CD4-positive, alpha-beta T cell treated with Interleukin-15 for 4 hours (primary cell): ENCODE measurements at places on chromosomes 7 and 10.

DNA sequence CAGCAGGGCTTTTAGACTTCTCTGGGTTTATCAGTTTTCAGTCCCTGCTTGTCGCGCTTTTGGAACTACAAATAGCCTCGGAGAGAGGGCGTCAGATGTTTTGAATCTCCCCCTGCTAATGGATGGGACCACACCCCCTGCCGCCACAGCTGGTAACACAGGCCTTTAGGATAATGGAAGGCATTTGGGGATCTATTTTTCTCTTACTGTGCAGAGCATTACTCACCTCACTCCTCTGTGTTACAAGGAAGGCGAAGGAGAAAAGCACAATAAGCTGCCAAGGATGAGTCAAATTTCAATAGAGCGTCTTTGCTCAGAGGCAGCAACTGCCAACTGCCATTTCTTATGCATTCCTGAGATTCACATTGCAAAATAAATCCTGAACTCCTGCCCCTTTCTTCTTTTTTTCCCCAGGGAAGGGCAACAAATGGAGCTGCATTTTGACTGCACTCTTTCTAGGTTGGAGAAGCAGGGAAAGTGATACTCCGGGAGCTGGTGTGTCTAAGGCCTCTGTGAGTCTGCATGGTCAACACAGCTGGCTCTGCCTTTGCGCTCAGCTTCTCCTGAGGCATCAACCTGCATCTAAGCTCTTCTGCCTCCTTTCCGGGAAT, 31.5 kb upstream of the SMNDC1 start:
- DNase-seq = no peak

DNA sequence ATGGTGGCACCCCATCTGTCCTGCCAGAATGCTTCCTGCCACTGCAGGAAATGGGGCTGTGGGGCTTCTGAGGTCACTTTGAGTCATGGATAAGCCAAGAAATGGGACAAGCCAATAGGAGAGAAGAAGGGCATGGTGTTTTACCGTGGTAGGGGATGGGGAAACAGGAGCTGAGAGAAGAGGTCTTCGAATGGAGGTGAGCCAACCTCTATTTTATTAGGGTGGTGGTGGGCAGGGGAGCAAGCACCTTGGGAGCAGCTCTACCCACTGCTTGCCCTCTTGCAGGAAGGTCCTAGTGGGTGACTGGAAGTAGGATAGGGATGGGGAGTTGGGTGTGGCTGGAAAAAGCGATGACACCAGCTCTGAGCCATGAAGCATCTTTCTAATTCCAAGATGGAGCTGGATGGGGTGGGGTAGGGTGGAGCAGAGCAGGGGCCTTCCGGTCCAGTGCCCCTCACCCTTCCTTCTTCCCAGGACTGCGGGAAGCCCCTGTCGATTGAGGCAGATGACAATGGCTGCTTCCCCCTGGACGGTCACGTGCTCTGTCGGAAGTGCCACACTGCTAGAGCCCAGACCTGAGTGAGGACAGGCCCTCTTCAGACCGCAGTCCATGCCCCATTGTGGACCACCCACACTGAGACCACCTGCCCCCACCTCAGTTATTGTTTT, 9.1 kb downstream of the ZYX start:
- DNase-seq = no peak

- peak; percentile 5 for DNase-seq
Measured at GRCh38 chr7:87875151-87876039, 765 bp downstream of the SLC25A40 start.

GRCh38 chr10:46037107-46037825, 6.8 kb upstream of the NCOA4 start:
- DNase-seq = no peak

DNA sequence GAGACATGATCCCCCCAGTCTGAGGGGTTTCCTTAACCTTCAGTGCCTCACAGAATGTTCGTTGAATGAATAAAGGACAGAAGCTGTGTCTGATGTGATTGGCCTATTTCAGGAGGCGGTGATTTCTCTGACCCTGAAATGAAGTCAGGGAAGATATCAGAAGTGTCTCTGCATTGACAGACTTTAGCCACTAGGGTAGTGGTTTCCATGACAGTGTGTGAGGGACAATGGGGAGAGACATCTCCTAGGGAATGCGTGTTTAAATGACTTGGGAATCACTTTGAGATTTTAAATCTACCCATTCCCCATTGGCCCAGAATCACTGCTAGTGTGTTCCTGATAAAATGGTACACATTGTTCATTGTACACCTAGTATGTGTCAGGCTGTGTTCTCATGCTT, 132.0 kb downstream of the CFAP58 start:
- DNase-seq = no peak

DNA sequence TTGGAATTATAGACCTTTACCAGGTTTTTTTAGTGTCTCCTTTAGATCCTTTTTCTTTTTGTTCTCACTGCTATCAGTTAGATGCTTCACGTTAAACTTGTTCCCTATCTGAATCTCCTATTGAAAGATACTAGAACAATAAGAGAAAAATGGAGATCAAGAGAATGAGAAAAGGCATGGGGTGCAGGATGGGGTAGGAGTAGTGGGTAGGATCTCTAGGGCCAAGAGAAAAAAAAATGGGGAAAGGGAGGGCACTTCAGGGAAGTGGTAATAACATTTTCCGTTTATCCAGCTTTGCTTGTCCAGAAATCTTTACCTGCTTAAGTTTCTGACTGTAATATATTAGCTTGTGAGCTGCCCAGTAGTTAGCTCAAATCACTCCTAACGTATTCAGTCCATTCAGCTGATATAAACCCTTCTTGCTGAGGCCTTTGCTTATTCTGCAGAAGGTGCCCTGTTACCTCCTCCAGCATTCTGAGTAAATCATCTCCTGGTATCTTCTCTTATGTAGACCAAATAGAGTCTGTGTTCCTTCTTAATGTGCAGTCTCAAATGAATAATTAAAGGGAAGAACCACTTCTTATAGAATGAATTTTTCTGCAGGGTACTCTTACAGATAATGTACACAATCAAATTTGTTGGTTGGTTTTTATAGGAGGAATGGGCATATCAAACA, 69.7 kb downstream of the ZNRF2 start:
- DNase-seq = no peak

DNA sequence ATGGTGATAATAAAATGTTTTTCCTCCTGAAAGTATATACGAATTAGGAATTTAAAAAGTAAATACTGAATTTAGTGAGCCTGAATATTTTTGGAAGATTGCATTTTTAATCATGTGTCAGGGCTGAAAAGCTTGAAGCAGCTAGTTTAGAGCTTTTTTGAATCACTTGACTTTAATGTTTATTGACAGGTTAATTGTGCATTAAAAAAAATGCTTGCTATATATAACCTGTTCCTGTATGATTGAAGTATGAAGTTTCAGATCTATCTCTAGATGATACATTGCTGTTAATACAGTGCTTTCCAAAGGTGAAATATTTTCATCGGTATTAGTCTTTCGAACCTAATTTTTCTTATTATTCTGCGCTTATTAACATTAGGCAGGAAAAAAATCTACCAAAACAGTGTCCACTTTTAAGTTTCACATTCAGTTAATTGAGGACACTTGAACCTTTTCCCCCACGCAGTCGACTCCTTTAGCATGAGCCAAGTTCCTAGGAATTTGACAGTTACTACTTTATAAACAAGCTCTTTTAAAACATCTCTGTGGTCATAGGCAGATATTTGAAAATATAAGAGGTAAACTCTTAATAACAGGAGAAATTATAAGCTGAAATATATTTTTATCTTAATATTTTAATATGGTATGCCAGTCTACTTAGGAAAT, 187.1 kb downstream of the MLLT10 start:
- no peak for DNase-seq

- peak; percentile 49 for DNase-seq
Measured at GRCh38 chr10:15433850-15434537, 62.9 kb upstream of the FAM171A1 start.

GRCh38 chr10:77291596-77292505, 345.8 kb downstream of the KCNMA1 start:
- no peak for DNase-seq

DNA sequence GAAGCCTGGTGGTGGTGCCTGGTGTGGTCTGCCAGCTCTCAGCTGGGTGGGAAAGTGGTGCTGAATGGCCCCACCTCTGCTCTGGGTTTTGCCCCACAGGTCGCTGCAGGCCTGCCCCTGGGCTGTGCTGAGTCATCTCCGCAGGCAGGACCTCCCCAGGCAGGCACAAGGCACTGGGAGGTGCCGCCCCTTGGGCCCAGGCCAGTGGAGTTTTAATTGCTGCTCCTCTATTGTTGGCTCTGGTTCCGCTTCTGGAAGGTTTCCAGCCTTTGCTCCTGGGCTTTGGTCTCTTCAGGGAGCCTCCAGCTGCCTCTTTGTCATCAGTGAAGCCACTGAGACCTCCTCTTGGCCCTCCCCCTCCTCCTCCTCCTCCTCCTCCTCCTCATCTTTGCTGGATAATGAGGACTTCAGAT, 180.3 kb upstream of the GRB10 start:
- DNase-seq = no peak

DNA sequence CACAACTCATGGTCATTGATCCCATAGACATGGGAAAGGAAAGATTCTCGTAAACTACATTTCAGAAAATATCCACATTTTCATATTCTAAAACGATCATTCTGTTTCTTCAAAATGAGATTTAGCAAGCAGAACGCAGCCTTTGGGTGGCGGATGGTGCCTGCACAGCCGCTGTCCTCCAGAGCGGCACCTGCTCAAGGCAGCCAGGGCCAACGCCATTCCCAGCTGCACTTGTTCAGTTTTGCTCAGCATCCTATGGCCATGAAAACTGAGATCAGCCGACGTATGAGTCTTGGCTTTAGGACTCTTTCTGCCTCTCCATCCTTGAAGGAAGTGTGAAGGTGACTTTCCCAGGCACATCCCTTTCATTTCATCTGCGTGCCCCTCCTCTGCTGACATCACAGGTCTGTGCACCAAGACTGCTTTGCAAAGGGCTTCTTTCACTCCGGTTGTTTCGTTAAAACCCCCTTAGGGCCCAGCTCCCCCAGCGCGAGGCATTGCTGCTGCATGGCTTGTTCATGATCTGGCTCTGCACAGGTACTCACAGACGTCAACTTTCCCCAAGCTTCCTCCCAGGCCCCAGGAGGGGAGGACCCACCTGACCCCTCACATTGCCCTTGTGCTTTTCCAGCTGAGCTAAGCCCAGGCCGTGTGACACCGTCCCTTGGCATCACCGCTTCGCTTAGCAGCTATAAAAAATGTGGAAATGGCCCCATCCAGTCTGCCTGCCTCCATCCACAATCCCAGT, 37.2 kb downstream of the TCERG1L start:
- DNase-seq = no peak

DNA sequence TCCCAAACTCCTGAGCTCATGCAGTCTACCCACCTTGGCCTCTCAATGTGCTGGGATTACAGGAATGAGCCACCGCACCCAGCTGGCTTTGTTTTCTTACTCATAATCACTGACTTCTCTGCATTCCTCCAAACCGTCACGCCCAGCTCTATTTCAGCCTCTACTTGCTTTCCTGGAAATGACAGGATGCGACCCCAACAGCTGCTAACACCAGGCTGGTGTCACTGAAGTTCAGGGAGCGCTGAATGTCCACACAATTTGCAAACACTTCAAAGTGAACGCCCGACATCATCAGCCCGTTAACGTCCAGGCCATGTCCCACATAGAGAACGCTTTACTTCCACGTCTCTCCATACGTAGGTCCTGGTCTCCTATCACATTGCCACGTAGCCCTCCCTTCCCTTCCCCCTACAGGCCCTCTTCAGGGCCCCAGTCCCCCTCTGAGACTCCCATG, 12.8 kb upstream of the PROSER2 start:
- no peak for DNase-seq

- no peak for DNase-seq
Measured at GRCh38 chr10:116105264-116105663, 167.7 kb downstream of the GFRA1 start.

DNA sequence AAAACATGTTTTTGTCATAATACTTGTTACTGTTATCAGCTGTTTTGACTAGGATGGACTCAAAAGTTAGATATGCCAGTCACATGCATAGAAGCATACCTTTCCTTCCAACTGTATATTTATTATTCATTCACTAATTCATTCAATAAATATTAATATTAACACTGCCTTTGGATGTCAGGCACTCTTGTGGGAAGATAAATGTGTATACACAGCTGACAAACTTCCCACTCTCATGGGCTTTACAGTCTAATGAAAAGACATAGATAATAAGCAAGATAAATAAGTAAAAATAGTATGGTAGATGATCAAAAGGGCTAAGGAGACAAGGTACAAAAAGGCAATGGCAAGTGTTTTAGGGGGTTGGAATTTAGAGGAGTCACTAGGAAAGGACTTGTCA, 180.1 kb upstream of the SMIM30 start:
- no peak for DNase-seq

- no peak for DNase-seq
Measured at GRCh38 chr10:128695931-128696330, 569.7 kb upstream of the MKI67 start.

- DNase-seq = no peak
Measured at GRCh38 chr7:36188906-36189305, 35.9 kb downstream of the EEPD1 start.

DNA sequence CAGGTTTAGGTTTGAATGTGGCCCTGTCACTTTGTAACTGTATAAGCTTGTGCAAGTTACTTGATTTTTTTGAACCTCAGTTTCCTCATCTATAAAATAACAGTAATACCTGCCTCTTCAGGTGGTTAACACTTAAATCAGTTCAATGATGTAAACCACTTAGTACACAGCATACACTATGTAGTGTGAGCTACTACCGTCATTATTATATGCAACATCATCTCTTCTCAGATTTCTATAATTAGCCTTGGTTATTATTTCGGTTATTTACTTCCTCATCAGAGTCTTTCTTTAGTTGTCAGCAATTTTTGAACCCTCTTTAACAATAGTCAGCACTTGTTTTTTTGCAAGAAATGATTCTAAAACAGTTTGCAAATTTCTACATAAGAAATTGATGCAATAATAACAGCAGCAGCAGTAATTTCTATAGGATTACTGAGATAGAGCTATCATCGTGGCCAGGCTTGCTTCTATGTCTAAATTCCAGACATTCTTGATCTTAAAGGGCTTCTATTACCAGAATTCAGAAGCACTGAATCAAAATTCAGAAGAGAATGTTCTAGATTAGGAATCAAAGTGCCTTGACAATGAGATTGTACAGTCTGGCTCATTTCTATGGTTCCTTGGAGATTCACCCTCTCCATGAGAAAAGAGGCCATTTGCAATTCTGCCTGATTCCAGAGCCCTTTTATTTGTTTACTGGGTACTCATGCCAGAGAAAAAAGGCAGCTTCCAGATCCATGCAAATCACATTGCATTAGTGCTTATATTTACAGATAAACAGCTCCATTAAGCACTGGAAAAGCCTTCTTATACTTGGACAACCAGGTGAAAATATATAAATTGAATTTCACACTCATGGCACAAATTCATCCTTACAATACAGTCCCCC, 25.0 kb upstream of the WDR11 start:
- DNase-seq = no peak
